Activated CD4-positive, alpha-beta T cell treated with anti-CD3 and anti-CD28 coated beads, Interleukin-2, amount 10 ng/mL, durations not matched to agents 24 days and 14 days (primary cell): ENCODE measurements at places on chromosomes 6 and 20.

DNA sequence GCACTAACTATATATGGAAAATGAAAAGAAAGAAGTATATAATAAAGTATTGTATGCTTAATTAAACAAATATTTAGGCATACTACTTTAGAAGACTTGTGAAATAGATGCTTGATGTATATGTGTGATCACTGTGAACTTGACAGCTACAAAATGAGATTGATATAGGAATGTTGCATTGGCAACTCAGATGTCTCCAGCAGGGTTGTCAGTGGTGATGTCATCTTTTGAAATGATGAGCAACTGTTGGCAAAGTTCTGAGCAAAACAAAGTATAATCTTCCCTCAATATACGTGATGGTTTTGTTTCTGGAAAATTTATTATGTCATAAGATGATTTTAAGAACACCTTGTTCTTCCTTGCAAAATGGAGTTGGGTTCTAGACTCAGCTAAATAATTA lies 133.8 kb downstream of the ARID1B start:
- peaks cover 30% of the 10 kb centered on the region for H3K4me1 ChIP-seq
- no peaks in the 10 kb centered on the region for H3K27me3 ChIP-seq
- no peak for DNase-seq
- peaks cover 15% of the 10 kb centered on the region for H3K36me3 ChIP-seq
- H3K4me3 ChIP-seq, result no peak overlapping the region

GRCh38 chr6:135382182-135382628 lies 115.3 kb downstream of the AHI1 start:
- H3K27ac ChIP-seq, result no peak overlapping the region
- H3K4me1 ChIP-seq, result peaks cover 4% of the 10 kb centered on the region
- no peaks in the 10 kb centered on the region for H3K27me3 ChIP-seq
- no peak overlapping the region for H3K4me3 ChIP-seq
- H3K36me3 ChIP-seq, result peaks cover 13% of the 10 kb centered on the region

- H3K4me1 ChIP-seq, result peaks cover 5% of the 10 kb centered on the region
- H3K4me3 ChIP-seq, result no peak overlapping the region
- no peak for DNase-seq
- H3K36me3 ChIP-seq, result no peaks in the 10 kb centered on the region
Measured at GRCh38 chr6:29656157-29656556, 735 bp upstream of the MOG start.

- no peaks in the 10 kb centered on the region for H3K27me3 ChIP-seq
- peaks cover 22% of the 10 kb centered on the region for H3K4me1 ChIP-seq
- no peak for DNase-seq
- H3K4me3 ChIP-seq, result no peak overlapping the region
Measured at GRCh38 chr20:53320701-53321100, 272.9 kb downstream of the ZNF217 start.

DNA sequence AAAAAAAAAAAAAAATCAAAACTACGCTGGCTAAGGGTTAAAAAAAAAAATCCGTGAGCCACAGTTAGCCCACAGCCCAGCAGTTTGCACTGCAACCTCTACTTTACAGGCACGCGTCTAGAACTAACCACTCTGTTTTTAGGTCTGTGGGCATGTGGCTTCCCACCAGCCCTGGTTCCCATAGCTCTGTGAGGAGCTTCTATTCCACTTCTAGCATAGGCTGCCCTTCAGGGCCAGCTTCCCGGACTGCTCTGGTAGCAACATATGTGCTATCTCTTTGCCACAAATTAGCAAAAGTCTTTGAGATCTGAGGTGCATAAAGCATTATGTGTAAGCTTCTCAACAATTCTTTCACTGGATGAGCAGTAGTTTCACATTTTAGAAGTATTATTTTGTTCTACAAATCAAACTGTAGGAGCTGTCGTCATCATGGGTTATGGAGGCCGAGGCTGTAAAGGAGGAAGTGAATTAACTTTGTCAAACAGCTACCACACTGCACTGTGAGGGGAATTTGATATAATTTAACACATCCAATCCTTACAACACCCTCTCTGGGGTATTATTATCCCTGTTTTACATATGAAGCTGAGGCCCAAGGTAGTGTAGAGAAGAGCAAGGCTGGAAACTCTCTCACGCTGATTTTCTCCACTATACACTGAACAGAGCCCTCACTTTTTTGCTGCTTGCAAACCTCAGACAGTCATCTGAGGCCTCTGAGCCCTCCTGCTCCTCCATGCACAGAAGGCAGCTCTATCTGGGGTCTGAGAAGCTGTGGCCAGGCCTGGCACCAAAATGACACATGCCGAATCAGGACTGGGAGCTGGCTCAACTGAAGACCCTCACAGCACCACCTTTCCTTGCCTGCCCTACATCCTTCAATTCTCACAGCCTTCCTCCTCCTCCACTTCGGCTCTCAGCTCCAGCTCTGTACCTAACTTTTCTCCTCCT lies 35.4 kb downstream of the MAN1A1 start:
- peak overlapping the region; percentile 81 for H3K4me3 ChIP-seq
- DNase-seq, result peak; percentile 83
- H3K27me3 ChIP-seq, result no peaks in the 10 kb centered on the region
- peaks cover 22% of the 10 kb centered on the region for H3K36me3 ChIP-seq

- no peak overlapping the region for H3K4me3 ChIP-seq
- no peaks in the 10 kb centered on the region for H3K36me3 ChIP-seq
- no peak for DNase-seq
- H3K4me1 ChIP-seq, result peaks cover 4% of the 10 kb centered on the region
Measured at GRCh38 chr6:139518556-139519091, 144.2 kb upstream of the CITED2 start.

- DNase-seq, result no peak
- H3K36me3 ChIP-seq, result no peaks in the 10 kb centered on the region
- H3K4me3 ChIP-seq, result no peak overlapping the region
- peaks cover 13% of the 10 kb centered on the region for H3K4me1 ChIP-seq
- H3K27me3 ChIP-seq, result peaks cover 20% of the 10 kb centered on the region
Measured at GRCh38 chr6:38730140-38730862, 15.2 kb downstream of the DNAH8 start.

- peaks cover 4% of the 10 kb centered on the region for H3K4me1 ChIP-seq
- H3K36me3 ChIP-seq, result peaks cover 8% of the 10 kb centered on the region
- no peaks in the 10 kb centered on the region for H3K27me3 ChIP-seq
- H3K4me3 ChIP-seq, result no peak overlapping the region
- DNase-seq, result no peak
- no peak overlapping the region for H3K27ac ChIP-seq
Measured at GRCh38 chr6:20946022-20946421, 411.8 kb downstream of the CDKAL1 start.

DNA sequence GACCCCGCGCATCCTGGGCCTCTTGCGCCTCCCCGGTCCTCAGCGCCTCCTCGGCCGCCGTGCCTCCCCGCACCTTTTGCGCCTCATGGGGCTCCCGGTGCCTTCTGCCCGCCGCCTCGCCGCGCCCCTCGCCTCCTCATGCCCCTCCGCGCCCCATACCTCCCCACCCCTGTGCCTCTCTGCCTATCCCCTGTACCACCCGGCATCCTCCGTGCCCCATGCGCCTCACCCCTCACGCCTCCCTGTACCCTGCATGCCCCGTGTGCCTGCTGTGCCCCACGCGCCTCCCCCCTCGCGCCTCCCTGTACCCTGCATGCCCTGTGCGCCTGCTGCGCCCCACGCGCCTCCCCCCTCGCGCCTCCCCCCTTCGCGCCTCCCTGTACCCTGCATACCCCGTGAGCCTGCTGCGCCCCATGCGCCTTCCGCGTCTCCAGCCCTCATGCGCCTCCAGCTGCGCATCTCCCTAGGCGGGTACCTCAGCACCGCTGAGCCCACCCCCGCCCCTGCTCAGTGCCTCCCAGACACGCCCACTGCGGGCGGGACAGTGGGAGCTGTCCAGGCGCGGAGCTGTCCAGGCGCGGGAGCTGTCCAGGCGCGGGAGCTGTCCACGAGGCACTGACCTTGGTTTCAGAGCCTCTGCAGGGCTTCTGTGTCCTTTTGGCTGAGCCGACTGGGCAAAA lies 37.1 kb downstream of the IGF2R start:
- H3K4me3 ChIP-seq, result no peak overlapping the region
- no peak overlapping the region for H3K27ac ChIP-seq
- H3K36me3 ChIP-seq, result peaks cover 46% of the 10 kb centered on the region
- DNase-seq, result peak; percentile 51
- no peaks in the 10 kb centered on the region for H3K27me3 ChIP-seq
- H3K4me1 ChIP-seq, result peaks cover 34% of the 10 kb centered on the region

- H3K27ac ChIP-seq, result no peak overlapping the region
- H3K4me3 ChIP-seq, result no peak overlapping the region
- H3K36me3 ChIP-seq, result no peaks in the 10 kb centered on the region
- DNase-seq, result no peak
- no peaks in the 10 kb centered on the region for H3K4me1 ChIP-seq
Measured at GRCh38 chr20:23586735-23587525, 18.6 kb upstream of the CST9L start.

GRCh38 chr6:90765491-90765890 lies 178.6 kb upstream of the MAP3K7 start:
- no peaks in the 10 kb centered on the region for H3K36me3 ChIP-seq
- H3K27me3 ChIP-seq, result peaks cover 3% of the 10 kb centered on the region
- H3K4me3 ChIP-seq, result no peak overlapping the region
- no peaks in the 10 kb centered on the region for H3K4me1 ChIP-seq

DNA sequence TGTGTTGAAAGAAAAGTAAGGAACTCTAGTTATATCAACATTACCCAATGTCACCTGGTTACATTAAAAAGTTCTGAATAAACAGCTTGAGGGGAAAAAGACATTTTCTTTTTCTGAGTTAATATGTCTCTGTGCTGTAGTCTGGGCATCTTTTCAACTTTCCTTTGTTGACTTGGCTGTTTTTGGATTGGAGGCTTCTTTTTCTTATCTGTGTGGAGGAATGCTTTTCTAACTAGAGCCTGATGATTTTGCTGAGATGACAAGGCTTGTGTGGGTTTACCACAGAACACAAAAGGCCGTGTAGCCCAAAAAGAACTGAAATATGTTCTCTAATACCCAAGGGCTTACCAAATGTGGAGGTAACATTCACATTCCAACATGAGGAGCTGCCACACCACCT lies 161.8 kb downstream of the KCNQ5 start:
- no peak overlapping the region for H3K4me3 ChIP-seq
- no peak overlapping the region for H3K27ac ChIP-seq
- H3K27me3 ChIP-seq, result no peaks in the 10 kb centered on the region

DNA sequence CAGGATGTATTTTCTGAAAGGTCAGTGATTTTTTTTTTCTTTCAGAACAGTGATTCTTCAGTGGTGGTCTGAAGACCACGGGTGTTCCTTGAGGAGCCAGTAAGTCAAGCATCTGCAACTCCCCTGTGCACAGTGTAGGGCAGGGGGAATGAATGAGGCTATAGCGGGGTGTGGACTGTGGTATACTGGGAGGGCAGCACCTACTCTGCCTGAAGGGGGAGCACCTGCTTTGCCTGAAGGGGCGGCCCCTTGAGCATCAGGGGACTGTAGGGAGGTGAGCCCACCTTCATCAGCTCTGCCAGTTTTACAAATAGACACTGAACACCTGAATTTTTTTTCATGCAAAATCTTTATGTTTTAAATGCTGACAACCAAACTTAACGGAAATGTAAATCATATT lies 77.5 kb upstream of the RIPOR2 start:
- no peak overlapping the region for H3K4me3 ChIP-seq
- no peak overlapping the region for H3K27ac ChIP-seq
- H3K4me1 ChIP-seq, result peaks cover 52% of the 10 kb centered on the region
- H3K36me3 ChIP-seq, result peaks cover 4% of the 10 kb centered on the region
- DNase-seq, result peak; percentile 57
- H3K27me3 ChIP-seq, result no peaks in the 10 kb centered on the region

GRCh38 chr6:12334526-12335130 lies 44.5 kb downstream of the EDN1 start:
- H3K4me1 ChIP-seq, result peaks cover 2% of the 10 kb centered on the region
- no peak overlapping the region for H3K27ac ChIP-seq
- no peak for DNase-seq
- H3K36me3 ChIP-seq, result no peaks in the 10 kb centered on the region

GRCh38 chr20:13525225-13525940 lies 113.3 kb downstream of the TASP1 start:
- peaks cover 3% of the 10 kb centered on the region for H3K4me1 ChIP-seq
- no peak overlapping the region for H3K27ac ChIP-seq
- H3K4me3 ChIP-seq, result no peak overlapping the region
- no peak for DNase-seq

GRCh38 chr6:27025351-27025750 lies 222.2 kb upstream of the PRSS16 start:
- H3K36me3 ChIP-seq, result no peaks in the 10 kb centered on the region
- H3K4me3 ChIP-seq, result no peak overlapping the region
- no peak for DNase-seq
- peaks cover 42% of the 10 kb centered on the region for H3K27me3 ChIP-seq
- no peak overlapping the region for H3K27ac ChIP-seq
- H3K4me1 ChIP-seq, result peaks cover 3% of the 10 kb centered on the region

DNA sequence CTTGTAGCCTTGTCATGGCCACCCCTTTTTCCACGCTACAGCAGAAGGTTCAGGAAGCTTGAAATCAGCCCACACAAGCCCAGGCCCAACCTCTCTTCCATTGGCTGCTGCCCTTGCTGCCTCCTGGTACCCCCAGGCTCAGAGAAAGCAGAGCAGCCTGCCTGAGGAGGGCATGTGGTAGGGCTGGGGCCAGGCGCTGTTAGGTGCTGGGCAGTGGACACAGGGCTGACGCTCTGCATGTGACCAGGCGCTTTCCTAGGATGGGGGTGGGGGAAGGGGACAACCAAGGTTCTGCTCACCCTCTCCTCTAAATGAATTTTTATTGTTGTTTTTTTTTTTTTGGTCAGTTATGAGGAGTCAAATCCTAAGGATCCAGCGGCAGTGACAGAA lies 36.3 kb upstream of the ID1 start:
- H3K4me3 ChIP-seq, result no peak overlapping the region
- H3K36me3 ChIP-seq, result peaks cover 32% of the 10 kb centered on the region
- no peaks in the 10 kb centered on the region for H3K27me3 ChIP-seq
- peaks cover 23% of the 10 kb centered on the region for H3K4me1 ChIP-seq
- no peak for DNase-seq
- no peak overlapping the region for H3K27ac ChIP-seq

GRCh38 chr20:59299945-59300332 lies 472 bp upstream of the EDN3 start:
- H3K27me3 ChIP-seq, result peaks cover 63% of the 10 kb centered on the region
- H3K27ac ChIP-seq, result no peak overlapping the region
- DNase-seq, result no peak
- H3K4me3 ChIP-seq, result no peak overlapping the region
- H3K36me3 ChIP-seq, result no peaks in the 10 kb centered on the region

DNA sequence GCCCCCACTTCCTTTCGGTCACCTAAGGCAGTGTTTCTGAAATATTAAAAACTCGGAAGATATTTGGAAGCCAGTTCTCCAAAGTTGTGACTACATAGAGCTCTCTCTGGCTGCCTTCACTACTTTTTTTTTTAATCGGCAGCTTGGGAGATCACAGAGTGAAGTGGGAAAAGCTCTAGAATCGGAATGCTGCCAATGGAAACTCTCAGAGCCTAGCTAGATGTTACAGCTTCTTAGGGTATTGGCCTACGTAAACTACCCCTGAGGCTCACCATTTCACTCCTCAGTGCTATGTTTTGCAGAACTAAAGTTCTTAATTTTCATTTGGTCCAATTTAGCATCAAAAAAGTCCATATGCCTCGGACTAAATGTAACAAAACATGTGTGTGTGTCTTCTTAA lies 14.5 kb downstream of the SERPINB1 start:
- no peak overlapping the region for H3K27ac ChIP-seq
- no peak overlapping the region for H3K4me3 ChIP-seq
- DNase-seq, result peak; percentile 30
- H3K36me3 ChIP-seq, result peaks cover 17% of the 10 kb centered on the region
- H3K4me1 ChIP-seq, result peaks cover 5% of the 10 kb centered on the region
- H3K27me3 ChIP-seq, result no peaks in the 10 kb centered on the region
